ENCODE measurements at places on chromosomes 16 and 17. TPM values are rescaled to one million over a fixed set of nuclear protein-coding genes. Genes with fewer than 3 reads are reported as not detected.

KRTAP3-2 gene
- total RNA-seq = not detected

DNA sequence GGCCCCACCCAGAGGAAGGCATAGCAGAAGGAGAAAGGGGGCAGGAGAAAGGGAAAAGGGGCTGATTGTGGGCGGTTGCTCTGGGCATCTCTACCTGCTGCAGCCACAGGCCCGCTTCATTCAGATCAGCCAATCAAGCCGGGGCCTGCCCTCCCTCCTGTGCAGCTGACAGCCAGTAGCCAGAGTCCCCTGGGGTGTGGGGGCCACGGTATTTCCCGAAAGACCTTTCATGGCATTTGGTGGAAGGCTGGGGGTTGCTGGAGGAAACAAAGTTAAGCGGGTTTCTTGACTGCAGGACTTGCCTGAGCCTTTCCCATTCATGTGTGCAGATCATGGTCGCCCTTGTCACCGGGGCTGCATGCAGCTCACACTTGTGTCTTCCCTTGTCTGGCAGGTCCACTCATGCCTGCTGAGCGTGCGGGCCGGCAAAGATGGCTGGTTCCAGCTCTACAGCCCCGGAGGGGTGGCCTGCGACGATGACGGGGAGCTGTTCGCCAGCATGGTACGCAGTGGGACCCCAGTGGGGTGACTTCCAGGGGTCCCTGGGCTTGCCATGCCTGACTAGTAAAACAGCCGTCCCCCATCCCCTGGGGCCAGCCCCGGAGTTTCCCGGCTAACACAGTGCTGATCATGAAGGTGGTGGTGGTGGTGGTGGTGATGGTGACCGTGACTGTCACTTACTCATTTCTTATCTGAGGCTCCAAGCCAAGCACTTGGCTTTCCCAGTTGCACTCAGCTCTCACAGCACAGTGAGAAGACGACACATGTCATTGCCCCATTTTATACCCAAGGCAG is 82.7 kb upstream of the PLCG2 start:
- no peak for DNase-seq

DNA sequence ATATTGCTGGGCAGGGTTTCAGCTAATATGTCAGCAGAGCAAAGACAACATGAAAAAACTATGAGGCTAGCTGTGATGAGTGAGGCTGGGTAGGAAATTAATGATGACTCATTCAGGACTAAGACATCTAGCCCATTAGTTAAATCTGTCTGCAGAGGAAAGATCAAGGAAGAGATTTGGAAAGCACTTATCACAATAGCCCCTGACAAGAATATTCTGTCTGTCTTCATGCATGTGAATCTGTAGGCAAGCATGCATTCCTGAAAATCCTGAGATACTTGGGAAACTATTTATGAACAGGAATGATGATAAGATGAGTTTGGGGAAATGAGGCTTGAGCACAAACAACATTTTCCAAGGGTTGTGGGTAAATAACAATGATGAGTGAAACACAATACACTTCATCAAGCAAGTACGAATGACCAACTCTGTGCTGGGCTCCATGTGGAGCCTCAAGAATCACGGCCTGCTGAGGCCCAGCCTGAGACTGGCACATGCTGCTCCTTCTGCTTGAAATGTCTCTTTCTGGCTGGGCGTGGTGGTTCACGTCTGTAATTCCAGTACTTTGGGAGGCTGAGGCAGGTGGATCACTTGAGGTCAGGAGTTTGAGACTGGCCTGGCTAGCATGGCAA is 96.5 kb upstream of the ASIC2 start:
- DNase-seq = no peak

DNA sequence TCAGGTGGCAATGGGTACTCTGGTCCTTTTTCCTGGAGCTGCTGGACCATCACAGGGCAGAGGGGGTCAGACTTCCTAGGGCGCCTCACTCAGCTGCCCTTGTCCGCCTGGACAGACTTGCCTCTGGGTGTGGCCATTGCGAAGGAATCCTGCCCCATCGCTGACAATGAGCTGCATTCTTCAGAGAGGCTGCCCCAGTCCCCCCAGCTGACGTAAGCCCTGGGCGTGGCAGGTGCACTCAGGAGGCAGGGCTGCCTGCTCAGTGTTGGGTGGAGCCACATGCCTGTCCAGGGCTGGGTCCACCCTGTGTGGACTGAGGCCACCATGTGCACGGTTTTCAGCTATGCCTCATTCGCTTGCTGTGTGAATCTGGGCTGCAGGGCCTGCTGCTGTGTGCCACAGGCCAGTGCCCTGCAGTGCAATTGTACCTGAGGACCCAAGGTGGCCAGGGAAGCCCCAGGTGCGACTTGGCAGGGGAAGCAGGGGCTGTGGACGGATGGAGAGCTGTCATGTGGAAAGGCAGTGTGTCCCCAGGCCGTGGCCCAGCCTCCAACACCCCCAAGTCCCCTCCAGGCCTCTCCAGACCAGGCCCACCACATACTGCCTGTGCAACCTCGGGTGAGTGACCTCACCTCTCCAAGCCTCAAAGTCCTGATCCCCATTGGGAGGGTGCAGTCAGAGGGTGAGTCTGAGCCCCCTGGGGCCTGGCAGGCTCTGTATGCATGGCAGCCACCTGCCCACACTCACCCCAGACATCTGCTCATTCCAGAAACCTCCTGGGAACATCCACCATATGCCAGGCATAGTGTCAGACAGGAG is 14.0 kb upstream of the MPRIP start:
- no peak for DNase-seq

BCO1 gene
- not detected for total RNA-seq

TNFSF13 gene
- 6.0 TPM for total RNA-seq

EVPLL gene
- 0.54 TPM for total RNA-seq

- DNase-seq = no peak
Measured at GRCh38 chr16:12791340-12791739, 12.3 kb downstream of the CPPED1 start.

GRCh38 chr17:11578998-11579397 is 19.3 kb upstream of the DNAH9 start:
- no peak for DNase-seq

HBA2 gene
- not detected for total RNA-seq
